Left renal cortex interstitium (tissue), 4 donors: ENCODE measurements at places on chromosomes 6 and 20.

DNA sequence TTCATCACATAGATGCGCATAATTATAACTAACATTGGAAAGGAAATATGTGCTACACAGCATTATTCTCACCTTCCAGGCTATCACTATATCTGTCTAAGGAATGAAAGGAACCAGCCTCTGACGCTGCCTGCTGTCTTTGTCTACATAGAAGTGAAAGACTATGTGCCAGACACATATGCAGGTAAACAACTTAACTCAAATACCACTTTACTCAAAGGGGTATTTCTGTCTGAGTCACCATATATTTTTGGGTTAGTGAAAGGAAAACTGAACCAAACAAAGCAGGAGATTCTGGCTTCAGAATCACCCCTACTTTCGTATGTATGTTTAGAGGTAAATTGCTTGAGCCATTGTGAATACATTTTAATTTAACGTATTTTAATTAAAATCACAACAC, 328.6 kb upstream of the PLCB4 start:
- no peak for DNase-seq

- no peak for DNase-seq
Measured at GRCh38 chr6:106161893-106162292, 75.8 kb downstream of the PRDM1 start.

GRCh38 chr6:150510576-150510975, 89.1 kb upstream of the PLEKHG1 start:
- DNase-seq: no peak

- no peak for DNase-seq
Measured at GRCh38 chr6:110116258-110116657, 63.2 kb downstream of the WASF1 start.

DNA sequence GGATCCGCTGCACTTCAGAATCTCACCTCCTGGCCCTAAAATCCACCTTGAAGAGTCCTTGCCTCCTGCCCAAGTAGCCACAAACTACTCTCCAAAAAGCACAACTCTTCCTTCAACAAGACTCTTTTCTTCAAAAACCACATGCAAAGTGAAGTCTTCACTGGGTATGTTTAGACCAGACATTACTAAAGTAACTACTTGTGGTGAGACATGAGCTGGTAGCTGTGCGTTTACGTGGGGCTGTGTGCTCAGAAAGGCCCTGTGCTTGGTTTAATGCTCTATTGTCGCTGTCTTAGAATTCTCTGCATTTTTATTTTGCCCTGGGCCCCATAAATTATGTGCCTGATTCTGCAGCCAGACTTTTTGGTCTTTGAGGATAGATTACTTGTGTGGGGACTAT, 104.4 kb upstream of the HDAC2 start:
- DNase-seq: no peak

DNA sequence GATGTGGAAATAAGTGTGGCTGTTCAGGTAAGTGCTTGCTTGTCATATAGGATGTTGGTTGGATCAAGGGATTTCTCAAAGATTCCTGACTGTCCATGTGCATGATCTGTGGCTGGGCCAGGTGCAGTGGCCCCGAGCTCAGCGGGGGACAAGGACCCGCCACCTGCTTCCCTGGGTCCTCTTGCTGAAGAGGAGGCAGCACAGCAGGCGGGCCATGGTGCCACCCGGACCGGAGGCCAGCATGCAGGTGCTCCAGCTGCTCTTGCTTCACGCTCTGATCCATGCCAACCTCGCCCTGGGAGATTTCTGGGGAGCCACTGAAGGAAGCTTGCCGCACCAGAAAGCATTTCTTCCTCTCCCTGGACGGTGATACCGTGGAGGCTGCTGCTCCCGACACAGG, 173.8 kb downstream of the HIVEP2 start:
- no peak for DNase-seq

- no peak for DNase-seq
Measured at GRCh38 chr6:11645016-11645415, 107.5 kb downstream of the TMEM170B start.

DNA sequence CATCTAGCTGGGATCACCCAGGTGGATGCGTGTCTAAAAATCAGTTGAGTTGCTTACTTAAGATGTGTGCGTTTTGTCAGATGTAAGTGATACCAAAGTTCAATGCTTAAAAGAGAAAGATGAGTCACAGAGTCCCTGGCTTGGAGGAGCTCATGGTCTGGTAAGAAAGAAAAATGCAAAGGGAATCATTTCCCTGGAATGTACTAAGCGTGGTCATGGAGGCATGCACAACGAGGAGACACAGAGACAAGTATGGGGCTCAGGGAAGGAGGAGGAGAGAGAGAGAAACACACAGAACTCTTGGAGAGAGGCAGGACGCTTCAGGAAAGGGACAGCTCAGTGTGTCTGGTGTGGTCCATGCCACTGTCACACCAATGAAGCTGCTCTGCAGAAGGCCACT, 186.9 kb upstream of the GMDS start:
- no peak for DNase-seq

- DNase-seq: no peak
Measured at GRCh38 chr20:32139947-32140346, 30.4 kb downstream of the TM9SF4 start.

DNA sequence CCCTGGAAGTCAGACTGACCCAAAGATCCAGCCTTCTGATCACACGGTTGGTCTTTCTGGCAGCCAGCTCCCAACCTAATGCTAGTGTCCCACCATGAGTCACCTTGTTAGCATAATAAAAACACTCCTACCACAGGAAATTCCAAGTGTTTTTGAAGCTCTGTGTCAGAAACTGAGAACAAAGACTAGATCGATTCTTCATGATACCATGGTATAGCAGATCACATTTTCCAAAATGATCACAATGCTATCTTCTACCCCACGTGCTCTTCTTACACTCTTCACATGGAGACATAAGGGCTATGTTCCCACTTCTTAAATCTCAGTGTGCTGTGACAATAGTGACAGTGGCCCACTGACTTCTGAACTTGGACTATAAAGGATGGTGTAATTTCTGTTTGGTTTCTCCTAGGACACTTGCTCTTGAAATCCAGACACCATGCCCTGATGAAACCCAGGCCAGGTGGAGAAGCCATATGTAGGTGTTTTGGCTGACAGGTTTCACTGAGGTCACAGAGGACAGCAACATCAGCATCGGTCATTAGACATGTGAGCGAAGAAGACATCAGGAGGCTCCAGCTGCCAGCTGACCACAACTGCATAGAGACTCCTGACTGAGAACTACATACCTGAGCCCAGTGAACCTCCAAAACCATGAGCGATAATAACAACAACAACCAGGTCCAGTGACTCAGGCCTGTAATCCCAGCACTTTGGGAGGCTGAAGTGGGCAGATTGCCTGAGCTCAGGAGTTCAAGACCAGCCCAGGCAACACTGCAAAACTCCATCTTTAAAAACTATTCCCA, 57.5 kb downstream of the MKKS start:
- no peak for DNase-seq

DNA sequence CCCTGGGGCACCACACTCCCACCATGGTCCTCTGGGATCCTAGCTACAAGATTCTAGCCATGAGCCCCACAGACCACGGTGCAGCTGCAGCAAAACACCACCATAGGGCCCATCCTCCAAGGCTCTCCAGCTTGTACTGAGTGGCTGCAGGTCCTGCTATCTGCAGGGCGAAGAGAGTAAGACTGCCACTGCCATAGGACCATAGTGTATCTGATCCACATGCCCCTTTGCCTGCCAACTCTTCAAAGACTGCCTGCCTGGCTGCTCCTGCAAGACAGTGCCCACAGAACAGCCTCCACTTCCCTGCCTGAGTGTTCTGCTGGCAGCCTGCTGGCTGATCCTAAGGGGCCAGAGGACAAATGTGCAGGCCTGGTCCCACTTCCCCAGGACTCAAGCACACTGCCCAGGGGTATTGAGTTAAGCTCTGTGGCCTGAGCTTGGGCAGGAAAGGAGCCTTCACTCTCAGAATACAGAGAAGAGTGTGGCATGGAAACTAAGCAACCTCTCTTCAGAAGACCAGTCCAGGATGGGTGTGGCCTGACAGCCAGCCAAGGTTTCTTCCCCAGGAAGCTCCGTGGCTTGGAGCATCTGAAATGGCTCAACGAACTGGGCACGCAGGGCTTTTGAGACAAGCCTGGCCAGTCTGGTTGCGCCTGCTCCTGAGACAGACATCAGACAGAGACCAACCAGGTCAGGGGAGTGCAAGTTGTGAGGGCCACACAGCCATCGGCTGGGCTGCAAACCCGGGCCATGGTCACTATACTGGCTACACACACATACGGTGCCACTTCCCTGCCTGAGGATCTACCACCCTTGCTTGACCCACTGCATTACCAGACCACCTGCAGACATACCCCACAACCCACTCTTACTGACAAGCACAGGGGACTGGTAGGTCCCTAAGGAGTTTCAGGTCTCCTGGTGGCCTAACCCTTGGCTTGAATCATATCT, 54.5 kb downstream of the RNGTT start:
- DNase-seq: no peak

- no peak for DNase-seq
Measured at GRCh38 chr6:118086159-118086558, 179.1 kb downstream of the SLC35F1 start.

DNA sequence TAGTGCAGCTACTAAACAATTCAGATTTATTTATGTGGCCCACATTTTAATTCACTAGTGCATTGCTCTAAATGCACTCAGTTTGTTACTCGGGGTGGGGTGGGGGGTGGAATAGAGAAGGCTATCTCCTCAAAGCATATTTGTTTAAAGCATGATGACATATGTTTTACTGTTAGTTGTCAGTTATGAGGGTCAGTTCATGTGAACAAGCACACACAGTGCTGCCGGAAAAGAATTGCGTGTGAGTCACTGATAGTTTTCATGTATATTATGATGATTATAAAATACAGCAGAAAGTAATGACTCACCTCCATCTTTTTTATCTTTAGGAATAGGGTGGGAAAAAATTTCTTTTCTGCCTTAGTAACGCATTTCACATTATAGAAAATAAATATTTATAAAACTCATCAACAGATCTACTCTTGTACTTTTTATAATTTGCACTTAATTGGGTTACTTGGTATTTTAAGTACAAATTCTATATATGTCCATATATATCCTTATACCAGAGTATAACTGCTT, 42.2 kb upstream of the STXBP5 start:
- DNase-seq: no peak

GRCh38 chr6:11241154-11241792, 8.8 kb upstream of the NEDD9 start:
- DNase-seq: no peak

DNA sequence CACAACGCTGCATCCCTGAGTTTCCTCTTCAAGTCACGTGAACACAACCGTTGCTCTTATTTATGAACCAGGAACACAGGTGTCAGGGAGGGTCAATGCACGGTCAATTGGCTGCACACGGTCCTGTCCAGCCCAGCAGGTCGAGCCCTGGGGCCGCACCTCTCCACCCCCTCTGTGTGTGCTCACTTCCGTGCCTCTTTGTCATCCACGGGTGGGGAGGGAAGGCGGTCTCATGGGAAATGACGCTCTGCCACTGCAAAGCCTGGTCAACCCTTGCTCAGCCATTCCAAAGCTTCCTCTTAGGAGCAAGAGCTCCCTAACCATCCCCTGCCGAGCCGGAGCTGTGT, 38.7 kb downstream of the DACT2 start:
- no peak for DNase-seq

- no peak for DNase-seq
Measured at GRCh38 chr6:146914489-146915483, 289.4 kb upstream of the STXBP5 start.

- DNase-seq: no peak
Measured at GRCh38 chr6:125791151-125791819, 525 bp downstream of the NCOA7 start.

DNA sequence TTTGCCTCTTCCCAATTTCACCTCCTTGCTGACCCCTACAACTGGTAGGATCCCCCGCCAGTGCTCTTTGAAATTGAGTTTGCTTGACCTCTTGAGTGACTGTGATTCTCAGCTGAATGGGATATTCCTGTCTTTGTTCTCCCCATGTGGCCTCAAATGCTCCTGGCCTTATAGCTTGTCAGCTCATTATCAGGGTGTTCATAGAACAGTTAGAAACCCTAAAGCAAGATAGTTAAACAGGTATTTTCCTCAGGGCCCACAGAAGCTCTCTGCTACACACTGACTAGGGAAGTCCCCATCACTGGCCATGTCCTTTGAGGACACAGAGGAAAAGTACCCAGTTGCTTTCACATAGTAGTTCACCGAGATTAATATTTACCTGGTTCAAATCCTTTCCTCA, 211.5 kb upstream of the DTNBP1 start:
- DNase-seq: no peak

DNA sequence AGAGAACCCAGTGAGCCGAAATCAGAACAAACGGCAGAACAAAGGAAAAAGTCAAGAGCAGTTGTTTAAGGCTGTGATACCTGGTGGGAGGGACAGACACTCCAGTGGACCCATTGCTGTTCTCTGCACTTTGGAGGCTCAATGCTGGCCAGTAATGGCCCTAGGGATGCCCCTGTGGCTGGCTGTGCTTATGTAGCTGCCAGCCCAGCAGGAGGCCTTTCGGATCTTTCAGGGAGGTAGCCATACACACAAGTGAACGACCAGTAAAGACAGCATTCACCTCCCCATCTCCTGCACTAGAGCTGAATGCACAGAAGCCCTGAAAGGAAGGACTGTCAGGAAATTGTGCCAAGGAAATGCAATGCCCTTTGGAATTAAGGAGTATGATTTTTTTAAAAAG, 34.3 kb downstream of the GPLD1 start:
- no peak for DNase-seq

- no peak for DNase-seq
Measured at GRCh38 chr6:124298730-124299129, 495.1 kb downstream of the NKAIN2 start.

- no peak for DNase-seq
Measured at GRCh38 chr20:56391037-56391436, 978 bp downstream of the AURKA start.

DNA sequence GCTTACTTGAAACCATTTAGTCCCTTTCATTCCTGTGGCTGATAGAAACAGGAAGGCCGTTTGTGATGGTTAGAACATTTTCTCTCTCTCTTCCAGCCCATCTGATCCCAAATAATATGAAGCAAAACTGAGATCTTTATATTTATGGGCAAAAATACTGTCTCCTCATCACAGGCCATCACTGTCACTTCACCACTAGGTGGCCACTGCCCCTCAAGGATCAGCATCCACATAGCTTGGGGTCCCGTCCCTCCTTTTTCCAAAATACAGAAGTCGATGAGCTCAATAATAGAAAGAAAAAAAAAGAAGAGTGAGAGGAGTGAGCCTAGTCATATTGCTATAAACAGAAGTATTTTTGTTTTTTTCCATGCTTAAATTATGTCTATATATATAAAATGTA, 46.4 kb upstream of the LAMP5 start:
- no peak for DNase-seq

- DNase-seq: no peak
Measured at GRCh38 chr6:80143419-80143937, 37.0 kb downstream of the BCKDHB start.

DNA sequence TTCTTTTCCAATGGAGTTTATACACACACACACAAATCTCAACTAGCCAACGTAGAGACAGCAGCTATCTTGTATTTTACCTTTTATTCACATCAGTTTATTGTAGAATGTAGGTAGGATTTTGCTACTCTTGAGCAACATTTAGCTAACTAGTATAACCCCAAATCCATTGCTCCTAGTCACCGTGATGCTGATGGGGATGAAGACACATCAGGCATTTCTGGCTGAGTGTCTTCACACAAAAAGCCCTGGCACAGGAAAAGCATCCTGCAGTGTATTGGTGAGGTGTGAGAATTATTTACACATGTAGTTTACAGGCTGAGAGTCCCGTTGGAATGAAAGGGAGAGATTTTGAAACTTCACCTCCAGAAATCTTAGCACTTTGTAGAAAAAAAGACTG, 65.9 kb upstream of the FBXL4 start:
- DNase-seq: no peak
